ENCODE measurements at places on chromosomes 13 and 19.

- DNase-seq = no peak
Measured at GRCh38 chr13:78334059-78334458, 269.3 kb downstream of the POU4F1 start.

DNA sequence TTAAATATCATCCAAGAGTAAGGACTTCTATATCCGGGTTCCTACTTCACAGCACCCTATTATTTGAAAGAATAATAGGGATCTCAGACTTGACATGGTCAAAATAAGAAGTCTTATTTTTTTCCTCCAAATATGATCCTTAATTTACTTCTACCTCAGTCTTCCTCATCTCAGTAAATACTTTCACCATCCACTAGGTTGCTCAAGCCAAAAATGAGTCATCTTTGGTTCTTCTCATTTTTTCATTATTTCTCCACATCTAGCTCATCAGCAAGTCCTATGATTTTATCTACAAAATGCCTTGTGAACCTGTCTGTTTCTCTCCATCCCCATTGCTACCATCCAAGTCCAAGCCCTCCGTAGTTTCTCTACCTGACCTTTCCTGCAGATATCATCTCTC, 121.9 kb upstream of the GJB6 start:
- DNase-seq = no peak

- DNase-seq = peak; percentile 89
Measured at GRCh38 chr19:50728084-50728737, 5.0 kb downstream of the CLEC11A start.

- DNase-seq = no peak
Measured at GRCh38 chr19:7916103-7916954, 1.7 kb downstream of the TGFBR3L start.

DNA sequence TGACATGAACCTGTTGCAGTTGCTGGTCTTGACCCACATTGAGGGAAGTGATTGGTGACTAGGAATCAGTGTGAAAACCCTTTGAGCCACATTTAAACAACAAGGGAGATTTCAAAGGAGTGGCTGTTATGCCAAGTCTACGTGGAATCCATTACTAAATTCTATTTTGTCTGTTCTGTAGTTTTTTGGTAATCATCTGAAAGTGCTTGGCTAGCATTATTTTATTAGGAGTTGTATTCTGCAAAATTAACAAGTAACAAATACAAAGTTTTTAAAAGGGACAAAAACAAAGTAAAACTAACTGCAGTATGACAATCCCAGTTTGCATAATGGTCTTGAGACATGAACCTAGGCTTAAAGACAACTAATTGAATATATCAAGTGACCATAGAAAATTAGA, 14.0 kb upstream of the ZNF780A start:
- DNase-seq = no peak

DNA sequence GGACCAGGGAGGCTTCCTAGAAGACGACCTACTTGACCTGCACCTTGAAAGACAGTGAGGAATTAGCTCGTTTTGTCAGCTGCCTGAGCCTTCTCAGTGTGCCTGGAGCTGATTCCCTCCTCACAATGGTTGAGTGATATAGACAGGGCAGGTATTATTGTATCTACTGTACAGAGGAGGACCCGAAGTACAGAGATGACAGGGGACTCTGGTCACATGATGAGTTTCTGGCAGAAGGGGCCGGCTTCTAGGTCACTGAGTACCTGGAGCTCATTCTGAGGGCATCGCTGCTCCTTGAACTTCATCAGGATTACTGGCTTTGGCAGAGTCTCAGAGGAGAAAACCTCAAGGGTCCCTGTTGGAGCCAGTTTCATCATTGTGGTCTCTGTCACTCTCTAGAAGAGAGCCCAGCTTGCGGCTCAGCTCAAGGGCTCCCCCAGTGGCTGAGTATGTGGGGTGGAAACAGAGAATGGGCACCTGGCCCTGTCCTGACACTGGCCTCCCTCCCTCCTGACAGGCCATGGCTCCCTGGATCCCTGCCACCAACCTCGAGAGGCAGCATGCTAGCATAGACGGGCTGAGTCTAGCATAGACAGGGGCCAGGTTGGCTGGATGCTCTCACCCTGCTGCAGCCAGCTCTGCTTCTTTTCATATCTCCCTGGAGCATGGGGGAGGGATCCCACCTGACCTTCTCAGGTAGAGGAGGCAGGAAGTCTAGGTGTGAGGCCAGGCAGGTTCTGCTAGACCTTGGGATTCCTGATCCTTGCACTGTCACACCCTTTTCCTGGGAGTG, 38.7 kb downstream of the NFIX start:
- no peak for DNase-seq

- no peak for DNase-seq
Measured at GRCh38 chr13:70541451-70541850, 433.2 kb upstream of the KLHL1 start.

DNA sequence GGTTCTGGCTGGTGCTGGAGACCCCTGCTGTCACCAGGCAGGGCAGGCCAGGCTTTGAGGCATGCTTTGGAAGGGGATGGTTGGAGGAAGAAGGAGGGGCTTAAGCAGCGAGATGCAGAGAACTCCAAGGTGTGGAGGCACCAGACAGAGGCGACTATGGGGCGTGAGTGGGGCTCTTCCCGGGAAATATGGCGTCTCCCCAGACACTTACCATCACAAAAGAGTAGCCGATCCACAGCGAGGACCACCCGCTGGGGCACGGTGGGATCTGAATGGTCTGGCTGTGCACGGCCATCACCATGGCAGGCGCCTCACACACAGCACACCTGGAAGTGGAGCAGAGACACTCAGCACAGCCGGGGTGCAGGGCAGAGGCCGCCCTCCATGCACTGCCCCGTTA, 151.9 kb downstream of the COL4A1 start:
- no peak for DNase-seq

DNA sequence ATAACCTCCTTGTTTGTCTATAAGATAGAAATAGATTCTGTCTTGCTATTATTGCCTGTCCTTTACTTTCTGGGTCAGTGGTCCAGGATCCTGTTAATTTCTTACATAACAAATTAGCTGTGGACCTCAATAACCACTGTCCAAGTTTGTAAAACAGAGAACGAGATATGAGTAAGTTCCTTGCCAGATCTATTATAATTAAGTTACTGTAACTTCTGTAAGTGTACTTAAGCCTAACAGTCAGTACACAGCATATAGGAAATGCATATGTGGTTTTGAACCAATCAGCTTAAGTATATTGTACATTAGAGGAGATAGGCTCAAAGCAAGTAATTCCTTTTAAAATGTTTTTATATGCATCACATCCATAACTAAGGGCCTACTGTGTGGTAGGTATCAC, 34.9 kb downstream of the HTR2A start:
- DNase-seq = no peak

DNA sequence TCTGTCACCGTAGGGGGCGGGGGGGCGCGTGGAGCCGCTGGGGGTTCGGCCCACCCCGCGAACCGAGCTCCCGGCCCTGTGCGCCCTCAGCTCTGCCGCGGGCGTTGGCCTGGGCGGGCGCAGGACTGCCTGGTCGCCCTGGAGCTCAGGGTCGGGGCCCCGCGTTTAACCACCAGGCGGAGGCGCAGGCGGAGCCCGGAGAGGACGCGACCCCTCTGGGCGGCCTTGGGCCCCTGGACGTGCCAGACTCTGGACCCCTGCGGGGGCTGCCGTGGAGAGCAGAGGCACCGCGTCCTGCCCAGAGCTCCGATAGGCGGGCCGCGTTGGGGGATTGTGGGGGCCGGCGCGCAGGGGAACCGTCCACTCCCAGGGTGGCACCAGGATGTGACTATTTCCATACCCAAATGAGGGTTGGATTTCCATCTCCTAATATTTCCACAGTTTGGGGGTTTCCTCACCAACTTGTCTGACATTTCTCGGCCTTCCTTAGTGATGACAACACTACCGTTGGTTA, 13.0 kb upstream of the USP29 start:
- no peak for DNase-seq

DNA sequence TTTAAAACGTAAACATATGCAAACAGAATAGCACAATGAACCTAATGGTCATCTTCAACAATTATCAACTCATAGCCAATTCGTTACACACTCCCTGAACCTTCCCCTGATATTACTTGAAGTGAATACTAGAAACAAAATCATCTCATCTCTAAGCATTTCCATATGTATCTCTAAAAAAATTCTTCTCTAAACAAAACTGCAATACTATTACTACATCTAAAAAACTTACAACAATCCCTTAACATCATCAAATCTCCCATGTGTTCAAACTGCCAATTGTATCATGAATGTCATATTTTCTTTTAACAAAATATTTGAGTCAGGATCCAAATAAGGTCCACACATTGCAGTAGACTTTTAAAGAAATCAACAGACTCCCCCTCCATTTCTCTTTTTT, 61.4 kb downstream of the FRY start:
- no peak for DNase-seq

- DNase-seq = no peak
Measured at GRCh38 chr13:42569576-42570344, 4.2 kb upstream of the TNFSF11 start.
